Activated gamma-delta T cell treated with Interleukin-2 at 50 U/mL for 16 hours (primary cell): ENCODE measurements at places on chromosomes 6 and 20.

- DNase-seq = no peak
Observed at GRCh38 chr6:117558818-117559217, 43.5 kb downstream of the GOPC start.

- DNase-seq = no peak
Observed at GRCh38 chr6:151440498-151440897, 11.4 kb downstream of the RMND1 start.

DNA sequence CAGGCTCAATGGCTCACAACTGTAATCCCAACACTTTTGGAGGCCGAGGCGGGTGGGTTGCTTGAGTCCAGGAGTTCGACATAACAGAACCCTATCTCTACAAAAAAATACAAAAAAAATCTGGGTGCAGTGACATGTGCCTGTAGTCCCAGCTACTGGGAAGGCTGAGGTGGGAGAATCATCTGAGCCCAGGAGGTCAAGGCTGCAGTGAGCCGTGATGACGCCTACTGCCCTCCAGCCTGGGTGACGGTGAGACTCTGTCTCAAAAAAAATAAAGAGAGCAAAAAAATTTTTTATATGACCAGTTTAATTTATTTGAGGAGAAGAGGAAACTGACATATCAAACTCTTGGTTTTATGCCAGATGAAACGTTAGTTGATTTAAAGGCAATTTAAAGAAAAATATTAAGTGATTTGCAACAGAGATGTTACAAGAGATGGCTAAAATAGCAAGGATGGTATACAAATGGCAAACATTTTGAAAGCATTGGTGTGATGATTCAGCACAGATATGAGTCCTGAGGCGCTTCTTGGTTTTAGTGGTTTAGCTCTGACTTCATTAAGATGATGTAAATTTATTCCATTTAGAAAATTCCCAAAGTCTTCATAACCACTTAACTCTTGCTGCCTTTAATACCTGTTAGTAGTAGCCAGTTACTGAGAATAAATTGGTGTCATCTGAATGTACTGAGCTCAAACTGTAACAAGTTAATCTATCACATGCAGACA lies 17.7 kb downstream of the GTF2H5 start:
- no peak for DNase-seq

- DNase-seq = no peak
Observed at GRCh38 chr20:62782893-62783278, 13.4 kb upstream of the MRGBP start.

DNA sequence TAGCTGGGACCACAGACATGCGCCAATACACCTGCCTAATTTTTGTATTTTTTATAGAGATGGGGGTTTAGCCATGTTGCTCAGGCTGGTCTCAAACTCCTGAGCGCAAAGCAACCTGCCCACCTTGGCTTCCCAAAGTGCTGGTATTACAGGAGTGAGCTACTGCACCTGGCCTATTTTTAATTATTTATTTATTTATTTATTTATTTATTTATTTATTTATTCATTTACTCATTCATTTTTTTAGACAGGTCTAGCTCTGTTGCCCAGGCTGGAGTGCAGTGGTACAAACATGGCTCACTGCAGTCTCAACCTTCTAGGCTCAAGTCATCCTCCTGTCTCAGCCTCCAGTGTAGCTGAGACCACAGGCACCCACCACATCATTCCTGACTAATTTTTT lies 434.3 kb downstream of the DOK5 start:
- no peak for DNase-seq

- no peak for DNase-seq
Observed at GRCh38 chr20:12058216-12058615, 140.5 kb downstream of the BTBD3 start.

DNA sequence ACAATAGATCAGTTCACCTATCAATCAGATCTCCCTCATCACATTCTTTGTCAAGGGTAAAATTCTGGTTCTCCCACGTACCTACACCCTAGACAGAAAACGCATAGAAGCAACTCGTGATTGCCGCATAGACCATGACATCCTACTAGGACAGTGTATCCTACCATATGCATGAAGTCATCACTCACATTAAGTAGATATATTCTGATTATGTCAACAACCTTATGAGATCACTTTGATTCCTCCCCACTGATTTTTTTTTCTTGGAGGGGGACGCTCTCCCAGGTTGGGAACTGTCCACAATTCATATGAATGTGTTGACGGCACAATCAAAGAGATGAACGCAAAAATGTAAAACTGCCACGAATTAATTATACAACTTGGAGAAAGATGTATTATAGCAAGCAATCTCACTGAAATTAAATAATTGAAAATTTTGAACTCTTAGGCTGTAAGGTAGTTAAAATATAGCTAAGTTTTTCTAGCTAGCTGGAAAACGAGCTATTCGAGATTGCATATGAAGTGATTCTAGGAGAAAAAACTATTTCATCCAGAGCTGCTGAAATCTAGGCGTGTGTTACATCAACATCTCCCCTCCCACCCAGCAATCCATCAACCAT lies 82.5 kb upstream of the CCDC28A start:
- no peak for DNase-seq

DNA sequence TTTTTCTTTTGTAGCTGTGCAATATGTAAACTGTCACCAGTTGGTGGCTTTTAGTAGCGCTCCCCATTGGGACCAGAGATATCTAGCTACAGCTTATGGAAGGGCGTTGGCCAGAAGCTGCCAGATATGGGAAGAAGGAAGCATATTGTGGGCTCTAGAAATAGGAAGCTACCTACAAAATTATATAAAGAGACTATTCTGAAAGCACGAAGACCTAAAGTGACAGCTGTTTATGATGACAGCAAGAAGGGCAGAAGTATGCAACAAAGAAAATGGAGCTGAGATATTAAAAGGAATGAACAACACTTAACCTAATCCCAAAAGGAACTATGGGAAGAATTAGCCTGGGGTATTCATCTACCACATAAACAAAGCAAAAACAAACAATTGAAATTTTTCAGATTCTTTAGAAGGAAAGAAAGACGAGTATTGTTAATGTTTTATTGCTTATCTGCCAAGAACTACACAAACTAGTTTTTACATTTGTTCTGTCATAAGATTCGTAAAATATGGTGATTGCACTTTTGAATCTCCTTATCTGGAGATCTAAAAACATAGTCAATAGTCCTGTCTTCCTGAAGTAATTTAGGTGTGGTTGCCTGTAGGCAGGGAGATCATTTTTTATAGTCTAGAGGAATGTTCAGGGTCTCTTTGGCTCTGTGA lies 81.6 kb downstream of the NCOA7 start:
- no peak for DNase-seq

DNA sequence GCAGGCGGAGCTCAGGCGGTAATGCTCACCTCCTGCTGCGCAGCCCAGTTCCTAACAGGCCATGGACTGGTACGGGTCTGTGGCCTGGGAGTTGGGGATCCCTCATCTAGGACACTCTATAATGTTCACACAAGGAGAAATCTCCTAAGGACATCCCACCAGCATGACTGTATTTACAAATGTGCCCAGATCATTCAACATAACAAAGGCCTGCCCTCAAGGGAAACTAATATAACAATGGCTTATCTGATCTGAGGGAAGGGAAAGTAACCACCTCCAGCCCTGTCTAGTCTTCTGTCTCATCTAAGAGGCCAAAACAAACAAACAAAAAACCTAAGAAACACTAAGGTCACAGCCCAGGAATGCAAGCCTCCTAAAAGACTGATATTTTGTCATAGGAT lies 232.8 kb downstream of the RNGTT start:
- no peak for DNase-seq

DNA sequence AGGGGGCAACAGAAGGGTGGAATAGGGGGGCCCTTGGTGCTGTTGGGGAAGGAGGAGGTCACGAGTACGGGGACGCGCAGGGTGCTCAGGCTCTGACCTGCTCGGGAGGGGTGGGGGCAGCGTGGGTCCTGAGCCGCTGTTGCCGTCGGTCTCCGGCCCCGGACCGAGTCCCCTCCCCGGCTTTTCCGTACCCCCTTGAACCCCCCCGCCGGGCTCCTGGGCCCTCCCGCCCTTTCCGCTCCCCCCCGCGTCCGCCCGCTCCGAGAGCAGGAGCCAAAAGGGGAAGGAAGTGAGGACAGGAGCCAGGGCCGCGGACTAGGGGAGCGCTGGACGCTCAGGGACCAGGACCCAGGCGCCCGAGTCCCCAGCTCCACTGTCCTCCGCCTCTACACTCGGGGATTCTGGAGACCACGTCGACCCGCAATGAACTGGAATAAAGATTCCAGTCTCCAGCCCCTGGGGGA lies at the start of gene RGL2:
RGL2 (minus strand) TSS at position 170 of the 464 bp plus-strand sequence. CDS start 332 bp downstream, outside the sequence.
- peak; percentile 63 for DNase-seq

DNA sequence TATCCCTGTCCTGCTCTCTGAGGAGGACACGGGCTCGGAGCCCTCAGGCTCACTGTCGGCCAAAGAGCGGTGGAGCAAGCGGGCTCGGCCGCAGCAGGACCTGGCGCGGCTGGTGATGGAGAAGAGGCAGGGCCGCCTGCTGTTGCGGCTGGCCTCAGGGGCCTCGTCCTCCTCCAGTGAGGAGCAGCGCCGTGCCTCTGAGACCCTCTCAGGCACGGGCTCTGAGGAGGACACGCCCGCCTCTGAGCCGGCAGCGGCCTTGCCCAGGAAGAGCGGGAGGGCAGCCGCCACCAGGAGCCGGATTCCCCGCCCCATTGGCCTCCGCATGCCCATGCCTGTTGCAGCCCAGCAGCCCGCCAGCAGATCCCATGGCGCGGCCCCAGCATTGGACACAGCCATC lies 14.2 kb upstream of the SLC22A7 start:
- no peak for DNase-seq

GRCh38 chr6:71252410-71252809 lies 36.2 kb upstream of the OGFRL1 start:
- DNase-seq = no peak

DNA sequence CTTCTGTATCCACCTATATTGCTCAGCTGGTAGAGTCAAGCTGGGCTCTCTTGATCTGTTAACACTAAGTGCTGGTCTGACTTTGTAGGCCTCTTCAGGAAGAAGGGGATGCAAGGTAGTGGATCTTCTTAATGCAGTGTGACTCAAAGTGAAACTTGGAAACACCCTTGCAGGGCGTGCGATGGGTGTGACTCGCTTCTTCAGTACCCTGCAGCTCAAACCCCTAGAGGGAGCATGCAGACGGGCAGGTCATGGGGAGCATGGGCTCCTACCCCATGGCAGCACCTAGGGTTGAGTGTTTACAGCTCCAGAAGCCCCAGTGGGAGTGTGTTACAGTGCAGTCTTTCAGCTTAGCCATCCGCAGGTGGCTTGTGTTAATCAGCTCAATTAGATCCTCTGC lies 757 bp upstream of the SAMD3 start:
- DNase-seq = peak; percentile 45

- no peak for DNase-seq
Observed at GRCh38 chr6:24480705-24481104, 8.7 kb downstream of the GPLD1 start.

- no peak for DNase-seq
Observed at GRCh38 chr6:14880052-14880451, 365.8 kb upstream of the JARID2 start.

DNA sequence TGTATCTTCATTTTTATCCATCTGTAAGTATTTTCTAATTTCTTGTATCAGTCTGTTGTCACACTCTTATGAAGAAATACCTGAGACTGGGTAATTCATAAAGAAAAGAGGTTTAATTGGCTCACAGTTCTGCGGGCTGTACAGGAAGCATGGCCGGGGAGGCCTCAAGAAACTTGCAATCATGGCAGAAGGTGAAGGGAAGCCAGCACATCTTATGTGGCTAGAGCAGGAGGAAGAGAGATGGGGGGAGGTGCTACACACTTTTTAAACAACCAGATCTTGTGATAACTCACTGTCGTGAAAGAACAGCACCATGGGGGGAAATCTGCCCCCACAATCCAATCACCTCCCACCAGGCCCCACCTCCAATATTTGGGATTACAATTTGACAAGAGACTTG lies 10.9 kb upstream of the BCKDHB start:
- no peak for DNase-seq

- DNase-seq = no peak
Observed at GRCh38 chr20:61728786-61729770, 336.6 kb downstream of the TAF4 start.

DNA sequence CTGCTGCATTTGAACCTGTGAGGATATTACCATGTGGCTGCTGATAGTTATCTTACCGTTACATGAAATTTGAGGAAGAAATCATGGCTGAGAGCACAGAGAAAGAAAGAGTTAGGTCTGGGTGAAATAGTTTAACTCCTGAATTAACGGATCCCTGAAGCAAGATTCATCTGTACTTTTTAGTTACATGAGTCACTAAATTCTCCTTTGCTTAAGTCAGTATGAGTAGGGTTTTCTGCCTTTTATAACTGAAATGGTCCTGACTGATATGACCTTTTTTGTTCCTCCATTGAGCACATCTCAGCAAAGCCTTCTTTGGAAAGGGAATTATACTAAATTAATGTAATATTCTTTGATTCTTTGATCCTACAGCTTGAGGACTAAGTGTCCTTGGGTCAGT lies 333.3 kb upstream of the ZFP64 start:
- no peak for DNase-seq

GRCh38 chr20:51456511-51457509 lies 85.7 kb downstream of the NFATC2 start:
- no peak for DNase-seq

GRCh38 chr6:33411632-33412005 lies 805 bp downstream of the PHF1 start:
- DNase-seq = no peak

- no peak for DNase-seq
Observed at GRCh38 chr6:36698196-36698595, 570 bp downstream of the RAB44 start.

- no peak for DNase-seq
Observed at GRCh38 chr6:137241481-137242038, 22.4 kb upstream of the IFNGR1 start.
